ENCODE measurements at places on chromosomes 7 and 10.

GRCh38 chr7:34850681-34851080 lies 186.6 kb downstream of the DPY19L1 start:
- no peak for DNase-seq

DNA sequence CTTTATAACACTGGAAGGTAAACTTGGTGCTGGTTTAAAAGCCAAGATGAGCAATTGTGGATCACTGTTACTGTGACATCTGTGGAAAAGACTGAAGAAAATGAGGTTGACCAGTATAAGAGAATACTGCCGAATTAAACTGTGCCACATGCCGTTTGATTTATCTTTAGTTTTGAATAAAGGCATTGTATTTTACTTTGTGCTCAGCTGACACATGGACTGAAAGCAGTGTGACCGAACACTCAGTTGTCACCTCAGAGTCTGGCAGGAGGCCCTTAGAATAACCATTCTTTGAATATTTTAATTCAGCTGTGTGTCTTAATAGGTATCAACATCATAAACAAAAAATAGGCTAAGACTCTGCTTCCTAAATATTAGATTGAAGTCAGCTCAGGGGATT lies 133.7 kb upstream of the GJD4 start:
- no peak for DNase-seq

GRCh38 chr10:113849946-113850345 lies 3.9 kb downstream of the DCLRE1A start:
- no peak for DNase-seq

DNA sequence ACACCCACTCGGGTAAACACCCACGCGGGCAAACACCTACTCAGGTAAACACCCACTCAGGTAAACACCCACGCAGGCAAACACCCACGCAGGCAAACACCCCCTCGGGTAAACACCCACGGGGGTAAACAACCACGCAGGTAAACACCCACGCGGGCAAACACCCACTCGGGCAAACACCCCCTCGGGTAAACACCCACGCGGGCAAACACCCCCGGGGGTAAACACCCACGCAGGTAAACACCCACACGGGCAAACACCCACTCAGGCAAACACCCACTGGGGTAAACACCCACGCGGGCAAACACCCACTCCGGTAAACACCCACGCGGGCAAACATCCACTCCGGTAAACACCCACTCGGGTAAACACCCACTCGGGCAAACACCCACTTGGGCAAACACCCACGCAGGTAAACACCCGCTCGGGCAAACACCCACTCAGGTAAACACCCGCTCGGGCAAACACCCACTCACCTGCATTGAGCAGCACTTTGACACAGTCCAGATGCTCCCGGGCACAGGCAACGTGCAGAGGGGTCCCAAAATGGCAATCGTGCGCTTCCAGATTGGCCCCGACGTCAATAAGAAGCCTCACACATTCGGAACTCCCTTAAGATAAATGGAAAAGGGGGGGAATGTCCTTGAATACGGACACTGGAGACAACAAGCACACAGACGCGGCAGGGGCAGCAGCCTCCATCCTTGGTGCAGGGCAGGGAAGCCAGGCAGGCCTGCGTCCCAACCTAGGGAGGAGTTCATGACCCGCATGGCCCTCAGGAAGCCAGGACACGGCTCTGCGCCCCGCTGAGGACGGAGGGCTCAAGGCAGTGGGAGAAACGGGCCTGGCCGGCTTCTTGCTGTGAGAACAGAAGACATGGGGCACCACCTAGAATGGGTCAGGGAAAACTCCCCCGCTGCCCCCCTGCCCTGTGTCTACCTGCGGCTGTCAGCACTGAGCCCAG lies 17.6 kb downstream of the ASB13 start:
- no peak for DNase-seq

- peak; percentile 15 for DNase-seq
Measured at GRCh38 chr10:125217990-125218675, 57.8 kb upstream of the CTBP2 start.

All from SW480 (cell line).